ENCODE measurements at places on chromosomes 6 and 20.

DNA sequence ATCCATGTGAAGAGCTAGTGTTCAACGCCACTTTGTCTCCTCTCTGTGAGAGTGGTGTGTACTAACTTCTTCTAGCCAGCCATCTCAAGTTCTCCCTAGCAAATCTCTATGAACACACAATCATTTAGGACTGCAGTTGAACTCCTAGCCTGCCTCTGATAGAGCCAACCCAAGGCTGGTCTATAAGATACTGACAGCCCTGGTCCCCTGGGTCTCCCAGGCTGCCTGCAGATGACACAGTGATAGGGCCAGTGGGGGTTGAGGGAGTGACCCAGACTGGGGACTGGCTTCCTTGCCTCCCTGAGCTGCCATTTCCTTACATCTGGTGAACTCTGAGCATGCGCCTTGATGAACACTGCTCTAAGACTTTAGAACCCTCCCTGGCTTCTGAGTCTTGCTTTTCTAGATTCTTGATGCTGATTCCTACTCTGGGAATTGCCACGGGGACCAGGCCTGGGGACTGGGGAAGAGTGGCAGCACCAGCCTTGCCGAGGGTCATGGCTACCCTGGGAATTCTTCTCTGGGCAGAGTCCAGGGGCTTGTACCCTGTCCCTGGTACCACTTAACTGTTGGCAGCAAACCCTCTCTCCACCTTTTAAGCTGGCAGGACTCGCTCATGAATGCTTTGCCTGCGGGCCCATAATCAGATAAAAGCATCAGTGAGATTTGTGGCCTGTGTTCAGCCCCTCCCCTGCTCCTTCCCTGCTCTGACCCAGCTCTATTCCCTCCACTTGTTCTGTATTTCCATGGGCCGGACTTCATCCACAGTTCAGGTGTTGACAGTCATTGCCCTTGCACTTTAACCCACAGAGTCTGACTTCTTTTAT is 130.8 kb upstream of the CHD6 start:
- no peak for DNase-seq

GRCh38 chr20:47724910-47725247 is 60.4 kb downstream of the SULF2 start:
- no peak for DNase-seq

DNA sequence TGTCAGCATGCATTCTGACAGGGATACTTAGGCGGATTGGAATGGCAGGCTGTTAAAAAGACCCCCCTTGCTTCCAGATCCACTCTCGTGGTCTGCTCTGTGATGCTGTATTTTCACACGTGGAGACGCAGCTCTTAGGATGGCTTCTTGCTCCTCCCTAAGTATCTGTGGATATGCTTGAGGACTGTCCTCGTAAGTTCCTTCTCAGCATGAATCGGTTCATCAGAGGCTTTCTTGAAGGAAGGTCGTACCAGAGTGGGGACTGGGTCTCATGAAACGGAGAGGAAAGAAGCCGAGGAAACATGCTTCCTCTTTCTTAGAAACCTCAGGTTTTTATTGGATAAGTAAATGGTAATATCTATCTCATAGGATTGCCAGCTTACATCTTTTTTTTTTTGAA is 220.4 kb downstream of the FARS2 start:
- DNase-seq: no peak

DNA sequence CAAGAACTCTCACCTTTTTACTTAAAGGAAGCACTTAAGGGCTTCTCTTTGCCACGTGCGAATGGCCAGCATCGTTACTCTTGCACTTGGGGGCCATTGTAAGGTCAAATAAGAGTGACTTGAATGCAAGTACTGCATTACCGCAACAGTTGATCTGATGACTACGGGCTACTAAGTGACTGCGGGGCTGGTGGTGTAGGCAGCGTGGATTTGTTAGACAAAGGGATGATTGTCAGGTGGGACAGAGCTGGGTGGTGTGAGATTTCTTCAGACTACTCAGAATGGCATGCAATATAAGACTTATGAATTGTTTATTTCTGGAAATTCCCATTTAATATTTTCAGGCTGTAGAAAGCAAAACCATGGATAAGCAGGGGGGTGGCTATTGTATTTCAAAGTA is 199.7 kb upstream of the UST start:
- DNase-seq: no peak

GRCh38 chr20:5001174-5002076 is at the start of gene SLC23A2:
SLC23A2 (minus strand) TSS chr20:5001510; CDS start chr20:4932562, 68,948 bp downstream.
- no peak for DNase-seq

DNA sequence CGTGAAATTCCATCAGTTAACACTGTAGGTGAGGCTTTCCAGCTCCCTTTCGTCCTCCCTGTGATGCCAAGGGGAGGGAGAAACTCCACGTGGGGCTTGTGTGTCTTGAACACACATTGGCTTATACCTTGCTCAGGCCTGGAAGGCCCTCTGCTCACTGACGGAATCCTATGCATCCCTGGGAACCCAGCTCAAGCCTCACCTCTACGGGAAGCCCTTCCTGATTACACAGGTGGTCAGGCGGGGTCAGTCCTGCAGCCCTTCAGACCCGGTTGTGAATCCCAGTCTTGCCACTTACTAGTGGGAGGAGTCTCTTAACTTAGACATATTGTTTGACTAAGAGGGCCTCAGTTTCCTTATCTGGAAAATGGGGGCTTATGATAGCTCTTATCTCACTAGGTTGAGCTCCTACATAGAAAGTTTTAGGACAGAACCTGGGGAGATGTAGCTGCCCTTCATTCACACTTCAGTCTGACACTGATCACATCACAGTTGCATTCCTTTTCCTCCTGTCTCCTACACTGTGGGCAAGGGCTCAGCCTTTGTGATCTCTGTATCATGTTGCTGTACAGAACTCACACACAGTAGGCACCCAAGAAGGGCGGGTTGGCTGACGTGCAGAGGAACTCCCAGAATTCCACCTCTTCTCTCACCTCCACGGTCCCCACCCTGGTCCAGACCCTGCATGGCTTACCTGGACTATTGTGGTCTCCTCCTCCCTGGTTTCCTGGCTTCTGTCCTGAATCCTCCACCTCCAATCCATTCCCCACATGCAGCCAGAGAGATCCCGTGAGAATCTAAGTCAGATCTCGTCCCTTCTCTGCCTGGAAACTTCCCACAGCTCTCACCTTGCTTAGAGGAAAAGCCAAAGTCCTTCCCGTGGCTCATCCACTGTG is 129.6 kb downstream of the CEBPB start:
- DNase-seq: no peak

DNA sequence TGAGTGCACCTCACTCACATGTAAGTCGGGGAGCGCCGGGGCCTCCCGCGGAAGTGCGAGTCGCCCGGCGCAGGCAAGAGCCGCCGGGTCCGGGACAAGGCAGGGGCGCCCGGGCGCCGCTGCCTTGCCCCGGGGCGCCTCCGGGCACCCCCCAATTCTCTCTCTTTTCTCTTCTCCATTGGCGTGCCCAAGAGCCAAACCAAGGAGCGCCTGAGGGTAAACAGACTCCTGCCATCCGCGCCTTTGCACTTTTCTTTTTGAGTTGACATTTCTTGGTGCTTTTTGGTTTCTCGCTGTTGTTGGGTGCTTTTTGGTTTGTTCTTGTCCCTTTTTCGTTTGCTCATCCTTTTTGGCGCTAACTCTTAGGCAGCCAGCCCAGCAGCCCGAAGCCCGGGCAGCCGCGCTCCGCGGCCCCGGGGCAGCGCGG is 36.8 kb downstream of the GNAS start:
- no peak for DNase-seq

GRCh38 chr20:12698817-12699216 is 310.0 kb upstream of the SPTLC3 start:
- no peak for DNase-seq

DNA sequence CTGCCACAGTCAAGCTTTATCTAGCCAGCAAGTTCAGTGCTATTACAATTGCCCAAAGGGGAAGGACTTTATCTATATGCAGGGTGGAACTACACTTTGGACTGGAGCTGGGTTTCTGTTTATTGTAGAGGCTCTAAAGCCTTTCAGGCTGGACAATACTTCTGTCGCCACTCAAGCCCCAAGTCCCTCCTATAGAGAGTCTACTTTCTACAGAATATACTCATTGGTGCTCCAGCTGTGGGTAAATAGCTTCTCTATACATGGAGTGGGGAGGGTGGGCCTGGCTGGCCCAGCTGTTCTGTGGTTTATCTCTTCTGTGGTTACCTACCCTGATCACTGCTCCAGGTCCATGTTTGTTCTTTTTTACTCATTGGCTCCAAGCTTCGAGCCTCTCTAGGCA is 151.8 kb upstream of the MYLIP start:
- no peak for DNase-seq

DNA sequence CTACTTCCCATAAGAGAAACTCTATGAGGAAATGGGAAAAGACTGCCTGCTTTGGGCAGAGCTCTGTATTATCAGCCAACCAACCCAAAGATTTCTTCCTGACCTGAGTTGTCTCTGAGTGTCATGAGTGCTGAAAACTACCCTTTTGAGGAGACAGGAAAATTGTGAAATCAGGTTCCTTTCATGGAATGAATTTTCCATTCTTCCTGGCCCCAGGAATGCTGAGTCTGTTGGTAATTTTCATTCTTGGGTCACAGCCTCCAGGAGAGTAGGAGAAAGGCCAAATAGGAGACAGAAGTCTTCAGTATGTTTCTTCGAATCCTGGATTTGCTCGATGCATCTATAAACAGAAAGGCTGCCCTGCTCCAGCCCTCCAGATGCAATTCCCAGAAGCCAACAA is 53.6 kb downstream of the SCML4 start:
- no peak for DNase-seq

- DNase-seq: no peak
These were observed 17.2 kb upstream of the DOK5 start for GRCh38 chr20:54458219-54458618.

GRCh38 chr6:23983735-23984134 is 142.3 kb upstream of the NRSN1 start:
- DNase-seq: no peak

- peak; percentile 49 for DNase-seq
These were observed 437.8 kb upstream of the ID4 start for GRCh38 chr6:19399406-19399805.

DNA sequence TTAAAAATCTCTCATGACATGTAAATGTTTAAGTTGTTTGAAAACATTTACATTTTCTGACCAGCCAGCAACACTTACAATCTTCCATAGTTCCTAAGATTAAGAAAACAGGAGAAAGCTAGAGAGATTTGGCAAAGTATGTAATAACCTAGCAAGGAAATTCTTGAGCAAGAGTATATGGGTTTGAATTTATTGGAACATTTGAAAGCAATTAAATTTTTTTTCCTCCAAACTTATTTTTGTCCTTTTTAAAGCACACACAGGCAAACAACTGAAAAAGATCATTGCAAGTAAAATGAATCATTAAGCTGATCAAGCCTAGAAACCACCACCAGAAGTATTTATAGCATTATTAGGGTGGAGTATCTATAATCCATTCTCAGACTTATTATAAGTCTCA is 20.1 kb upstream of the ZNF217 start:
- no peak for DNase-seq

GRCh38 chr6:19137505-19137904 is 699.7 kb upstream of the ID4 start:
- no peak for DNase-seq

- DNase-seq: no peak
These were observed 381.8 kb downstream of the KIF16B start for GRCh38 chr20:16191496-16191895.

- no peak for DNase-seq
These were observed 109.3 kb downstream of the CFAP61 start for GRCh38 chr20:20161611-20162010.

DNA sequence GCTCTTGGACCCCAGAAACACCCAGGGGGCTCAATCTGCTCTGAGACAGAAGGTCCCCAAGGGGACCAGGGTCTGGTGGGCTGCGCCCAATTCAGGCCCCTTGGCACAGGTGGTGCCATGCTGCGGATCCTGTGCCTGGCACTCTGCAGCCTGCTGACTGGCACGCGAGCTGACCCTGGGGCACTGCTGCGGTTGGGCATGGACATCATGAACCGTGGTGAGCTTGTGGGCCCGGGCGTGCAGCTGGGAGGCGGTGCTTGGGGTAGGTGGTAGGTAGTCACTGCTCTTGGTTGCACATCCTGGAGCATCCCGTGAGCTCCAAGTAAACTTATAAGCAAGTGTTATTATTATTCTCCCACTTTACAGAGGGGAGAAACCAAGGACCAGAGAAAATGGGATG is at the start of gene BPIFB6:
BPIFB6 (plus strand) TSS at position 118 of the 400 bp plus-strand sequence; CDS start at position 118, 0 bp downstream.
- no peak for DNase-seq

GRCh38 chr6:152161501-152161900 is 354.0 kb downstream of the ESR1 start:
- DNase-seq: peak; percentile 28

DNA sequence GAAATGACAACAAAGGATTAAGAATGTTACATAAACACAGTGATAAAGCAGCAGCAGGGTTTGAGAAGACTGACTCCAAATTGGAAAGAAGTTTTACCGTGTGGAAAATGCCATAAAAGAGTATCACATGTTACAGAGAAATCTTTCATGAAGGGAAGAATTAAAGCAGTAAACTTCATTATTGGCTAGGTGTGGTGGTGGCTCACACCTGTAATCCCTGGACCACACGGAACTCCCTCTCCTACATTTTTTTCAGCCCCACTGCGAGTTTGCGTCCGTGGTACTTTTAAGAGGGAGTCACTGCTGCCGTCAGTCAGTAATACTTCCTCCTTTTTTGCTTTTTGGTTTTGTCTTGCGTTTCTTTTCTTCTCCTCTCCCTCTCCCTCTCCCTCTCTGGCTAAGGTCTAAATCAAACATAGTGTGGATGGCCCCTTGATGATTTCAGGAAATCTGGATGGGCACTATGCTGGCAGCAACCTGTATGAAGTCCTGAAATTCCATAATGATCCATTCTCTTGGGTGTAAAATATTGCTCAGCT is 112.3 kb downstream of the MAN1A1 start:
- no peak for DNase-seq

DNA sequence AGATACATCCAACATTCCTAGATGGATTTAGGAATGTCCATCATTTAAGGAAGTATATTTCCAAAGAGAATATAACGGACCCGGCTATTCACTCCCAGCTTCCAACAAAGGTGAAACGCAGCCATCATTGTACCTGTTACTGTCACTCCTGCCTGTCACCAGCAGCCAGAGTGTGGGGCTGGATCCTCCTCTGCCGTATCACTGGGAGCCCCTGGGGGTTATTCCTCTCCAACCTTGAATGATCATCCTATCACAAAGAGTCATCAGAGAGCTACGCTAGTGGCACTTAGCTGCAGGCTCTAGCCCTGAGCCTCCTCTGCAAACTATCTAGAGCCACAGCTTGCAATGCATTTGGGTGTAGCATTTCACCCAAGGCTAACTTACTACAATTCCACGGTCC is 73.6 kb upstream of the NHSL1 start:
- DNase-seq: no peak

GRCh38 chr20:51285684-51286083 is 256.8 kb downstream of the NFATC2 start:
- DNase-seq: no peak

DNA sequence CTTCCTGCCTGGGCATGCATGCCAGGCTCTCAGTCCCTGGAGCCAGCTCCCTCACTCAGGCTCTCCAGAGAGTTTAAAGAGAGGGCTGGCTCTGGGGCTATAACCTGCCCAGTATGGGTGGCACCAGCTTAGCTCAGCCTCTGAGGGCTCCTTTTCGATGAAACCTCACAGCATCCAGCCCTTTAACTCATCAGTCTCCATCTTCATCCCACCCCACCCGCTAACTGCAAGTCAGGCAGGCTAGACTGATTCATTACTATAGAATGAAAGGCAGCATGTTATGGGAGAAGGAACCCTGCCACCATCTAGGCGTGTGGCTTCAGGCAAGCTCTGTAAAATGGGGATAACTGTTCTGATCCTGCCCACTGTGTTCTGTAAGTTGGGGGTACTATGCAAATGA is 53.5 kb downstream of the RAB44 start:
- DNase-seq: no peak

GRCh38 chr6:149261364-149262040 is 56.0 kb upstream of the TAB2 start:
- DNase-seq: no peak

GRCh38 chr20:43567477-43567876 is 8.7 kb downstream of the SGK2 start:
- DNase-seq: no peak

Data from smooth muscle cell of the brain vasculature (primary cell).